ENCODE measurements at places on chromosomes 3 and 15. TPM values are rescaled to one million over a fixed set of nuclear protein-coding genes. Genes with fewer than 3 reads are reported as not detected.

The GOLGA6D gene
- not detected for polyA plus RNA-seq

DNA sequence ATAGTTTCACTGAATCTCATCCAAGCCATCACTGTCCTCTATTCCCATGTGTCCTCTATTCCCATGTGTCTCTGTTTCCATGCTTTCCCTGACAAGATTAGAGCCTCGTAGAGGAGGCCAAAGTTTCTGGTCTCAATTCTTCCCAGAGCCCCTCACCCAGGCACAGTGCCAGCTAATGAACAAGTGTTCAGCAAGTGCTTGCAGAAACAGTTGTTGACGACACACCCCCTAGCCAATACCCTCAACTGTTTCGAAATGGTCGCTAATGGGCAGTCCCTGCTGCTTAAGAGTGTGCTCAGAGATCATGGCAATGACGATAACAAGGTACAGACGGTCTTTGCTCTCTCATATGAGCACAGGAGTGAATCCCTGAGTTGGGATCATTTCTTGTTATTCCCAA lies 73.4 kb downstream of the FAM174B start:
- H3K27ac ChIP-seq, result no peak overlapping the region
- no peaks in the 10 kb centered on the region for H3K36me3 ChIP-seq
- H3K4me3 ChIP-seq, result no peak overlapping the region
- no peaks in the 10 kb centered on the region for H3K27me3 ChIP-seq

The CSTA gene
- polyA plus RNA-seq, result 15.7 TPM

DNA sequence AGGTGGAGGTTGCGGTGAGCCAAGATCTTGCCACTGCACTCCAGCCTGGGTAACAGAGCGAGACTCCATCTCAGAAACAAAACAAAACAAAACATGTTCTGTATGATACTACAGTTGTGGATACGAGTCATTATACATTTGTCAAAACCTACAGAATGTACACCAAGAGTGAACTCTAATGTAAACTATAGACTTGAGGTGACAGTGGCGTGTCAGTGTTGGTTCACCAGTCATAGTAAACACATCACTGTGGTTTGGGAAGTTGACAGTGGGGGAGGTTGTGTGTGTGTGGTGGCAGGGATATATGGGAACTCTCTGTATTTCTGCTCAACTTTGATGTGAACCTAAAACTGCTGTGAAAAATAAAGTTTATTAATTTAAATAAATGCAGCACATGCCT lies 33.0 kb upstream of the GNB5 start:
- H3K27ac ChIP-seq, result no peak overlapping the region
- no peaks in the 10 kb centered on the region for H3K36me3 ChIP-seq
- H3K27me3 ChIP-seq, result no peaks in the 10 kb centered on the region
- no peak overlapping the region for H3K4me3 ChIP-seq
- no peaks in the 10 kb centered on the region for H3K4me1 ChIP-seq

The SNRPN gene
- 238 TPM for polyA plus RNA-seq

The JAGN1 gene
- polyA plus RNA-seq, result 58.2 TPM

DNA sequence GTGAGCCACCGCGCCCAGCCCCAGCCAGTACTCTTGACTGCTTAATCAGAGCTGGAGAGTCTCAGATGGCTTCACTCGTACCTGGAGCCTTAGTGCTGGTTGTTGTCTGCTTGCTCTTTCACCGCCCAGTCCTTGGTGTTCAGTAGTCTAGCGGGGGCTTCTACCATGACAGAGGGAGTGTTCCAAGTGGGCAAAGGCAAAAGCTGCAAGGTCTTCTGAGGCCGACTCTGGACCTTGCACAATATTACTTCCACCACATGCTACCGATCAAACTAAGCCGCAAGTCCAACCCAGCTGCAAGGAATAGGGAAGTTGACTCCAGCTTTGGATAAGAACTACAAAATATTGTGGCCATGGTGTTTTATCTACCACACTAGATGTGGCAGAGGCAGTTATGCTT lies 6.6 kb downstream of the PARL start:
- H3K4me3 ChIP-seq, result no peak overlapping the region
- H3K36me3 ChIP-seq, result no peaks in the 10 kb centered on the region
- H3K4me1 ChIP-seq, result peaks cover 28% of the 10 kb centered on the region
- no peak overlapping the region for H3K27ac ChIP-seq
- H3K27me3 ChIP-seq, result no peaks in the 10 kb centered on the region

- no peak for DNase-seq
- H3K4me1 ChIP-seq, result no peaks in the 10 kb centered on the region
- no peak overlapping the region for H3K27ac ChIP-seq
- H3K27me3 ChIP-seq, result no peaks in the 10 kb centered on the region
- no peak overlapping the region for H3K4me3 ChIP-seq
- H3K36me3 ChIP-seq, result no peaks in the 10 kb centered on the region
Observed at GRCh38 chr3:131560795-131561194, 58.0 kb upstream of the MRPL3 start.

DNA sequence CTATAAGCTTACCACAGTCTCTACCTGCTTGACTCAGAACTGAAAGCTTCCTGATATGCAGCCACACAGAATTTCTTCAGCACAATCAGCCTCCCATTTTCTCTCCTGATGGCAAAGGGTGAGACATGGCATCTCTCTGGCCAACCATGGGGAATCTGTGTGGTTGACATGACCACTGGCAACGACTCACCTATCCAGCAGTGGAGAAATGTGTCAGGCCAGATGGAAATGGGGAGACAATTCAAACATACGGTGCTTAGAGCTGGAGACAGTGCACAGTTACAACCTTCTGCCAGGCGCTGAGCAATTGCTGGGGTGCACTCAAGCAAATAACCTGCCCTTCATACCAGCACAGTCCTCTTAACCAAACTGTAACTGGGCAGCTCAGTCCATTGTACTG lies 3.6 kb downstream of the ZNF385D start:
- no peak overlapping the region for H3K4me3 ChIP-seq
- no peaks in the 10 kb centered on the region for H3K36me3 ChIP-seq
- no peak overlapping the region for H3K27ac ChIP-seq

DNA sequence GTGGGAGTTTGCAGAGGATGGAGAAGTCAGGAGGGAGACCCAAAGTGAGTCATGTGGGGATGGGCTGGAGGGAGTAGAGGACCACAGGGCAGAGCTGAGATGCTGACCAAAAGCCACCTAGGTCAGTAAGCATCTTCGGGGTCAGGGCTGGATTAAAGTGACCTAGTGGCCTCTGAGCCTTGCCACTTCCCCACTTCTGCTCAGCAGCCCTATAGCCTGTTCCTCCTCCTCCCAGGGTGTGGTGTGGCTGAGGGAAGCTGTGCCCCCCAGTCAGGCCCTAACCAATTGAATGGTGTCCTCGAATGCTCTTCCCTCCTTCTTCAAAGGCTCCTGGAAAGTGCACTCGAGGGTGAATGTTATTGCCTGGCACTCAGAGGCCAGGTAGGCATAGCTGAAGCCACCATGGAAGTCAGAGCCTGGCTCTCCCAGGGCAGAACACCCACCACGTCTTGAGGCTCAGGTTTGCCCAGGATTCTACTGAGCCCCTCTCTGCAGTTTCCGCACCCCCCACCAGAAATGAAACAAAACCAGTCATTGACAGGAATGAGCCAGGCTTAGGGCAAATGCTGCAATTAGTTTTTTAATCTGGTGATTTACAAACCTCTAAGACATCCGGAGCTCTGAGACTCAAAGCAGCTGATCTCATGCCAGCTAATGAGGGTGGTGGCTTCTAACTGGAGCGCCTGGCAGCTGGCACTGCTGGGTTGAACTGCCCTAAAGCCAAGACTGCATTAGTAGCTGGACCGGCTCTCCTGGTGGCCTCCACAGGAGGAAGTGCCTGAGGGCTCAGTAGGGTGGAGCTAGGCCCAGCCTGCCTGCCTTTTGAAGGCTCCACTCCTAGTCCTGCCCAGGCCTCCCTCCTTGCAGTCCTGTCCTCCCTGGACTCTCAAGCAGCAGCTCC lies 26.0 kb upstream of the VIPR1 start:
- no peaks in the 10 kb centered on the region for H3K36me3 ChIP-seq
- no peak overlapping the region for H3K4me3 ChIP-seq
- no peaks in the 10 kb centered on the region for H3K4me1 ChIP-seq
- H3K27me3 ChIP-seq, result no peaks in the 10 kb centered on the region
- no peak overlapping the region for H3K27ac ChIP-seq

The RTP1 gene
- 0.03 TPM for polyA plus RNA-seq

DNA sequence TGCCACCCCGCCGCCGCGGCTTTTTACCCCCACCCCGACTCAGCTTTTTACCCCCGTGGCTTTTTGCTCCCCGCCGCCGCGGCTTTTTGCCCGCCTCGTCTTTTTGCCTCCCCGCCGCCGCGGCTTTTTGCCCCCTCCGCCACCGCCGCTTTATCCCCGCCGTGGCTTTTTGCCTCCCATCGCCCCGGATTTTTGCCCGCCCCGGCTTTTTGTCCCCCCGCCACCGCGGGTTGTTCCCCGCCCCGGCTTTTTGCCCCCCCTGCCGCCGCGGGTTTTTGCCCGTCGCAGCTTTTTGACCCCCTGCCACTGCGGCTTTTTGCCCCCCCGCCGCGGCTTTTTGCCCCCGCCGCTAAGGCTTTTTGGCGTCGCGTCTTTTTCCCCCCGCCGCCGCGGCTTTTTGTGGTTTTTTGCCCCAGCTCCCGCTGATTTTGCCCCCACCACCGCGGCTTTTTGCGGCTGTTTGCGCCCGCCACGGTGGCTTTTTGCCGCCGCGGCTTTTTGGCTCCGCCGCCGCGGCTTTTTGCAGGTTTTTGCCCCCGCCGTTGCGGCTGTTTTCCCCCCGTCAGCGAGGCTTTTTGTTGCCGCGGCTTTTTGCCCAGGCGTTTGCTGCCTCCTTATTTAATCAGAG lies 597.2 kb downstream of the GOLGA6L6 start:
- no peaks in the 10 kb centered on the region for H3K36me3 ChIP-seq
- H3K27ac ChIP-seq, result no peak overlapping the region
- no peaks in the 10 kb centered on the region for H3K27me3 ChIP-seq
- no peak overlapping the region for H3K4me3 ChIP-seq
- DNase-seq, result no peak

DNA sequence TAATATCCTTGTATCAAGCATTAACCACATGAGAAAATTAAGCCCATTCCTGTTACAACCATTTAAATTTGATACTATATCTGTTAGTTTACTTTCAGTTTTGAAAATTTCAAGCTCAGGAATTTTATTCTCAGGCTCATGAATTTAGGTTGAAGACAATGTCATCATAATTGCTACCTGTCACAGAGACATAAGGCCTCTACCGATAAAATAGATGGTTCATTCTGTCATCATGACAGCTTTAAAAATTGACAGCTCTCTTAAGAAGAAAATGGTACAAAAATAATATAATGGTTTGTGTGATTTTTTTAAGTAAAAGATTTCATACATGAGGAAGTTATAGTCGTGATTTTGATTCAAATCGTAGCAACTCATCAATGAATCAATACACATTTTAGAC lies 1003.2 kb downstream of the ROBO1 start:
- no peaks in the 10 kb centered on the region for H3K4me1 ChIP-seq
- no peaks in the 10 kb centered on the region for H3K36me3 ChIP-seq
- H3K27ac ChIP-seq, result peak overlapping the region; percentile 7
- H3K4me3 ChIP-seq, result no peak overlapping the region
- H3K27me3 ChIP-seq, result no peaks in the 10 kb centered on the region
- no peak for DNase-seq

DNA sequence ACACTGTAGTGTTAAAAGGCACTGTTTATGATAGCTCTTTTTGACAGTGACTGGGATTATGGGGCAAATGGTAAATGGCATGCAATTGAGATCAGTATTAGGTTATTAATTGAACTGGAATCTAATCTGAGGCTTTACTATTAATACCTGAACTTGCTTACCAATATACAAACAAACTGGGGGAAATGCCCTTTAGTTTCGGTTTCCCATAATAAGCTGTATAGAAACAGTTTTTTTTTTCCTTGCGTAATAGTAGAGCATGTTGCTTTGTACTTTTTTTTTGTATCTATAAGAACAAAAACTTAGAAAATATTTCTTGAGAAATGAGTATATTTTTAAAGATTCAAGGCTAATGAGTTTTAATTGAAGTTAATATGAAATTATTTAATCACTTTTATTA lies 95.0 kb downstream of the FNDC3B start:
- H3K4me1 ChIP-seq, result peaks cover 84% of the 10 kb centered on the region
- no peak for DNase-seq
- no peak overlapping the region for H3K4me3 ChIP-seq

- peaks cover 79% of the 10 kb centered on the region for H3K4me1 ChIP-seq
- peak overlapping the region; percentile 93 for H3K27ac ChIP-seq
- DNase-seq, result no peak
- no peaks in the 10 kb centered on the region for H3K36me3 ChIP-seq
- no peaks in the 10 kb centered on the region for H3K27me3 ChIP-seq
- H3K4me3 ChIP-seq, result no peak overlapping the region
Observed at GRCh38 chr15:73687351-73687750, 3.2 kb downstream of the CD276 start.

The SEMA5B gene
- polyA plus RNA-seq, result 4.3 TPM

DNA sequence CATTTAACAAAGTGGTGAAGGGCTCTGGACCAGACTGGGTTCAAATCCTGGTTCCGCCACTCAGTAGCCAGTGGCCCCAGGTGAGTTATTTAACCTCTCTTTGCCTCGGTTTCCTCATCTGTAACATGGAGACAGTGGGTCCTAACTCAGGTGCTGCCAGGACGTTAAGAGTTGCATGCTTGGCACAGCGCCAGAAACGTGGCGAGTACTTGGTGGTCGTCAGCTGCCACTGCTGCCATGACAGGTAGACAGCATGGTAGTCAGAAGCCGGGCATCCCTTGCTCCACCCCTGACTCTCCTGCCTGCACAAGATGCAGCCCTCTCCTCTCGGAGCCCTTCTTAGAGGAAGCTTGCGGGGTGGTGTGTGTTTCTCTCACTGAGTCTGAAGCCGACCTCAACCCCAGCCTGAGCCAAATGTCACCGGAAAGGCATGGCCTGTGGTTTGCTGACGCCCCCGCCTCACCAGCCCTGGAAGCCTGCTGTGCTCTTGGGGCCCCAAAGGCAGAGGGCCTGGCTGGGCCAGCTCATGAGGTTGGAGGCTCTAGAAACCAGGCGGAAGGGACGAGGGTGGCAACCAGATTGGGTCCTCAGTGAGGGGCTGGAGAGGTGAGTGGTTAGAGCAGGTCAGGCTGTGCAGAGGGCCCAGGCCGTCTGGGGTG lies 160.8 kb upstream of the TLE3 start:
- H3K27me3 ChIP-seq, result no peaks in the 10 kb centered on the region
- no peaks in the 10 kb centered on the region for H3K4me1 ChIP-seq
- DNase-seq, result no peak
- H3K4me3 ChIP-seq, result no peak overlapping the region

The CD200 gene
- polyA plus RNA-seq, result 20.7 TPM

The NISCH gene
- polyA plus RNA-seq, result 186 TPM

- no peaks in the 10 kb centered on the region for H3K36me3 ChIP-seq
- H3K27ac ChIP-seq, result no peak overlapping the region
- H3K4me3 ChIP-seq, result no peak overlapping the region
- DNase-seq, result no peak
- no peaks in the 10 kb centered on the region for H3K27me3 ChIP-seq
Observed at GRCh38 chr3:41334426-41334825, 135.1 kb downstream of the CTNNB1 start.

DNA sequence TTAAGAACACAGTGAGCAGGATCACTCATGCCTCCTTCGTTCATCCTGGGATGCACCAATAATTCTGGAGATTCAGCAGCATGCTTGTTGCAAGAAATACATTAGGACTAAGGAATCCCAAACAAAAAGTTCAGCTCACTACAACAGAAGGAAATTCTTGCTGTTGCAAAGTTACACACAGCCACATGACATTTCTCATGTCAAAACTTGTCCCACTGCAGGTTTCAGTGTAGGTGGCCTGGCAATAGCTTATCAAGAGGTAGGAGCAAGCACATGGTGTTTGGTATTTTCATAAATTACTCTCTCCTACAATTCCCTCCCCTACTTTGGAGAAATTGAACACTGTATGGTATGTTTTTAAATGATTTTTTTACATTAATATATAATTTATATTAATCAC lies 399.6 kb upstream of the EPHA3 start:
- no peak for DNase-seq
- no peak overlapping the region for H3K4me3 ChIP-seq
- H3K27me3 ChIP-seq, result no peaks in the 10 kb centered on the region
- no peak overlapping the region for H3K27ac ChIP-seq
- H3K4me1 ChIP-seq, result no peaks in the 10 kb centered on the region
